ENCODE measurements at places on chromosomes 4 and X. TPM values are rescaled to one million over a fixed set of nuclear protein-coding genes. Genes with fewer than 3 reads are reported as not detected.

- DNase-seq: no peak
These were observed 118.2 kb downstream of the NAF1 start for GRCh38 chr4:163048447-163048846.

- DNase-seq: no peak
These were observed 7.6 kb upstream of the HTRA3 start for GRCh38 chr4:8261851-8262535.

GPR82 gene
- 0.42 TPM for total RNA-seq

DNA sequence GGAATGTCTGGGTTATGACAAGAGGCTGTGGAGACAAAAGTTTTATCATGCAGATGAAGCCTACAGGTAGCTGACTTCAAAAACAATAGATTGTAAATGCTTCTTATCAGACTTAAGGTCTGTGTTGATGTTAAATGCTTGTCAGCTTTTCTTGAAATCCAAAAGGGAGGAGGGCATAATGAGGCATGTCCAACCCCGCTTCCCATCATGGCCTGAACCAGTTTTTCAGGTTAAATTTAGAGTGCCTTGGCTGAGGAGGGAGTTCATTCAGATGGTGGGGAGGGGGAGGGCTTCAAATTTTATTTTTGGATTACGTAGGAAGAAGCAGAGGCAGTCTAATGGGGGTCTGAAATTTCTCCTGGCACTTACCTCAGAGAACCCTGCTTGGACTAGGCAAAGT is 207.7 kb upstream of the HDX start:
- no peak for DNase-seq

GAGE10 gene
- not detected for total RNA-seq

GRCh38 chr4:173346074-173346473 is 11.9 kb upstream of the HMGB2 start:
- DNase-seq: no peak

DMD gene
- total RNA-seq: 45.5 TPM

DNA sequence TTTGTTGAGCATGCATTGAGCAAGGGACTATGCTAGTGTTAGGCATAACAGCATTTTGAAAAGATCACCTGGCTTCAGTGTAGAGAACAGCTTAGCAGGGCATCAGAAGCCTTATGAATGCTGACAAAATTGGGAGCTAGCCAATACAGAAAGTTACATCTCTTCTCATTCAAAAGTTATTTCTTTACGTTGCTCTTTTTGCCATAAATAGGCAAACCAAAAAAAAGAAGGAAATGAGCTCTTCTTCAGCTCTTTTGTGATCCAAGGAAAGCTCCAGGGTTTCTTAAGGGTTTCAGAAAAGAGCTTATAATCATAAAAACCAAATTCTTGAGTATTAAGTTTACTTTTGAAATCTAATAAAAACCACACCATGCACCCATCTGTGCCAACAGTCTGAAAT is 35.2 kb upstream of the LNX1 start:
- no peak for DNase-seq

DNA sequence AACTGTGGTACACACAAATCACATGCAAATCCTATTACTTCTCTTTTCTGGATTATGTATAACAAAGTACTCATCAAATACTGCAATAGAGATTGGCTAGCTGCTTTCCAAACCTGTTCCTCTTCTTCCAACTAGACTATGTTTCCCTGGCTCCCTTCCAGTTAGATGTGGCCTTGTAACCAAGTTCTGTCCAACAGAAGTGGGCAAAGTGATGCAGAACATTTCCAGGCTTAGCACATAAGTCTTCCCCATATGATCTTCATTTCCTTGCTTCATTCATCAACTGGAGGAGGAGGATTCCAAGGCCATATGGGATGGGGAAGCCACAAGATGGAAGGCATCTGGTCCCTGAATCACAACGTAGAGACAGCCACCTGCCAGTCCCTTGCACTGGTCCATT is 8.0 kb downstream of the SLC9A7 start:
- DNase-seq: no peak

DNA sequence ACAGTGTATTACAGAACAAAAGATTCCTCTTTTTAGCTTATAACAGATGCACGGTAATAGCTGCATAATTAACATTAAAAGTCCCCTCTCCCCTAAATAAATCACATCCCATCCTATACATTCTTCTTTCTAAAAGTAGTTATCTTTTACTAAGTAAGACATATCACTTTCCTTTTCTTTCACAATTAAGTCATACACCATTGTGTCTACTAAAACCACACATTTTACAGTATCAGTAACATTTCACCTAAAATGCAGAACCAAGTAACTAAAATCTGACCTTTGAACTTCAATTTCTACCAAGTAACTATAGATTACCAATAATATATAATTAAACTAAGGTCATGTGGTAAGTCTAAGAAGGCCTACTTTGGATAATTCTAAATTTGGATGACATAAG is 14.2 kb downstream of the DHX15 start:
- no peak for DNase-seq

GRCh38 chrX:17718649-17719165 is 18.6 kb upstream of the SCML1 start:
- DNase-seq: no peak

CSAG2 gene
- total RNA-seq: not detected
